ENCODE measurements at places on chromosomes 13 and 19. TPM values are rescaled to one million over a fixed set of nuclear protein-coding genes. Genes with fewer than 3 reads are reported as not detected.

DNA sequence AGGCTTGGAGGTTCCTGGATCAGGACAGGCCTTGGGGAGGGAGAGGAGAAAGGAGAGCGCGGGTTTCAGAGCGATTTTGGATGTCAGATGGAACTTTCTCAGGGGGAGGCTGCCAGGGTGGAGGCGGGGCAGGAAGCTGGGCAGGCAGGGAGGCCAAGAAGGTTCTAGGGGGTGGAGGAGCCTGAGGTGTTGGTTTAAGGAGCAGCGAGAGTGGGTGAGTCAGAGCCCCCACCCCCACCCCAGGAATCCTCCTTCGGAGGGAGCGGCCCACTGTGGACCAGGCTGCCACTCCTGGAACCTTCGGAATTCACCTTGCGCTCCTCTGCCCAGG, 15.9 kb upstream of the NOP53 start:
- no peak for DNase-seq

- peak; percentile 86 for DNase-seq
Observed at GRCh38 chr19:40806423-40807146, 7.6 kb downstream of the EGLN2 start.

DNA sequence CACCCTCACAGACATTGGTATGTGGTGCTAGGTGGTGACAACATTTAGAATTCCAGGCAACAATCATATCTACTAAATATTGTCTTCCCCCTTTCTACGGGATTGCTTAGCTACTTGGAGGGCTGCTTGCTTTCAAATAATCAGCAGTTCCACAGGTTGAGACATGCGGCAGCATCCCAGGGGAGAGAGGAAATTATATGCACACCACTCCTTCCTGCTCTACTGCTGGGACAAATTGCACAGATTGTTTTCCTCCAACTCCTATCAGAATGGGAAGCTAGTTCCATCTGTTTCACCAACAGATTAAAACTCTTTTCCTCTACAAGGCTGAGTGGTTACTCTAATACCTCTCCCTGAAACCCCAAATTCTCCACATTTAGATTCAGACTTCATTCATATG, 275.4 kb downstream of the DNAJC15 start:
- DNase-seq: no peak

The ZNF541 gene
- not detected for polyA plus RNA-seq

DNA sequence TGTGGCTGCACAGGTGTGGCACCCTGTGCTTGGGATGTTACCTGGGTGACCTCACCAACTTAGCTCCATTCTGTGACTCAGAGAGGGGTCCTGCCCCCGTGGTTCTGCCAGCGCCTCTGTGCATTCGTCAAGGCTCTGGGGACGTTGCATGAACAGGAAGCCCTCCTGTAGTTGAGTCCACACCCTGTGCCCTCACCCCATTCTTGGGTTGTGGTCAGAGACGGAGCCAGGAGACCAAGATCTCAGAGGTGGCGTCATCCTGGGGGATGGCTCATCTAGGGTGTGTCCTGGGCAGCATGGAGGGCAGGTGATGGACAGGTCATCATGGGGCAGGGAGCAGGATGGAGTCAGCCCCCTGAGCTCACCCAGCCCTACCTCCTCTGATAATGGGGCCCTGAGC, 2.5 kb downstream of the COX6B2 start:
- no peak for DNase-seq

DNA sequence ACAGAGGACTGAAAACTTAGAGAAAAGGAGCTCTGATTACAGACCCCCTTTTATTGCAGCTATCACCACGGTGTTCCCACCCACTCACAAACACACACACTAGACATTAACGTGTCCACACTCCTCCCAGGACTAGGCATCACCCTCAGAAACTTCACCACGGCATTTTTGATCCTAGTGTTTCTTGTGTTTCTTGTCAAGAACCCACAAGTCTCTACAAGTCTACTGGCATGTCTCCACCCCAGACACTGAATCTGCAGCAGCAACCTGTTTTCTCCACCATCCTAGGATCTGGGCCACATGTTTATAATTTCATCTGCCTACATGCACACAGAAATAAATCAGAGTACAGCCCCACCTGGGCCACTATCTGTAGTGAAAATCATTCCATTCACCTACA, 4.3 kb downstream of the ZNF486 start:
- no peak for DNase-seq

- no peak for DNase-seq
Observed at GRCh38 chr19:13077240-13077639, 25.4 kb downstream of the LYL1 start.

GRCh38 chr13:44792096-44792495, 197.2 kb downstream of the NUFIP1 start:
- no peak for DNase-seq

- DNase-seq: no peak
Observed at GRCh38 chr19:44817725-44818465, 9.0 kb downstream of the BCAM start.

The CCDC8 gene
- 5.2 TPM for polyA plus RNA-seq

GRCh38 chr19:11887611-11888531, at the start of gene ZNF69:
Gene ZNF69 (plus strand): TSS chr19:11887782. CDS start chr19:11887924, 142 bp downstream.
- DNase-seq: no peak

The SMAD9 gene
- 0.10 TPM for polyA plus RNA-seq

DNA sequence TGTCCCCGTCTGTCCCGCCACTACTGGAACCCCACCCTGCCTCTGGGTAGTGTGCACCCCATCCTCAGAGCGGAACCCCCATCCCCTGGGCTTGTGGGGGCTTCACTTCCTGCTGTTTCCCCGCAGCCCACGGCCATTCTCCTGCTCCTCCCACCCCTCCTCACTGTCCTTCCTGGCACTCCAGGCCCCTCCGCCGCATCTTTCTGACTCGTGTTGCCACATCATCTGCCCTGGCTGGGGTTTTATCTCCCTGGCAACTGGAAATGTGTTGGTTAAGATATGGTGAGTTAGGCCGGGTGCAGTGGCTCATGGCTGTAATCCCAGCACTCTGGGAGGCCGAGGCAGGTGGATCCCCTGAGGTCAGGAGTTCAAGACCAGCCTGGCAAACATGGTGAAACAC, 37.3 kb downstream of the KDM4B start:
- DNase-seq: no peak

The BCAM gene
- polyA plus RNA-seq: 28.4 TPM

DNA sequence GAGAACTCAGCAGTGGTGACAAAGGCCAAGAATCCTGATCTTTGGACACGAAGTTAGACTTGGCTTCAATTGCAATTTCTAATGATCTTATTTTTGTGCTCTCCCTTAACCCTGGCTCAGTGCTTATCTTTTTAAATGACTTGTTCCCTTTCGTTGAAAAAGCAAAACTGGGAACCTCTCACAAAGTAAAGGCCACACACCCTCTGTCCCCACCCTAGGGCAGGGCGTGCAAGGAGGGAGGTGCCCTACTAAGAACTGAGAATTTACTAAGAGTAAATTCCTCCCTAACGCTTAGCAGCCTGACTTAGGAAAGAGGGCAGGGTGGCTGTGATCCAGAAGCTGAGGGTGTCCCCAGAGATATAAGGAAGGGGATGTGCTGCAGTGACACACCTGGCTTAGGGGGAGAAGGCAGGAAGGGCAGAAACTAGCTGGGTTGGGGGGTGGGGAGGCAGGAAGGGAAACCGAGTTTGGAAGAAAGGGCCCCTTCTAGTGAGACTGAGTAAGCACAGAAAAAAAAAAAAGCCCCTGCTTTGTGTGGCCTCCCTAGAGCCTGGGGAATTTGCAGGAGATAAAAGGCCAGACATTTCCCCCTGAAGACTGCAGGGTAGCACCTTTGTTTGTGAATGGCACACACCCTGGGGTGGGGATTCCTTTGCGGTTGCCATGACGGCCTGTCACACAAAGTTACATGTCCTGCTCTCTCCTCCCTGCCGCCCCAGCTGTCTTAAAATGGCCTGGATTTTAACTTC, 435.1 kb downstream of the EFNB2 start:
- DNase-seq: no peak

DNA sequence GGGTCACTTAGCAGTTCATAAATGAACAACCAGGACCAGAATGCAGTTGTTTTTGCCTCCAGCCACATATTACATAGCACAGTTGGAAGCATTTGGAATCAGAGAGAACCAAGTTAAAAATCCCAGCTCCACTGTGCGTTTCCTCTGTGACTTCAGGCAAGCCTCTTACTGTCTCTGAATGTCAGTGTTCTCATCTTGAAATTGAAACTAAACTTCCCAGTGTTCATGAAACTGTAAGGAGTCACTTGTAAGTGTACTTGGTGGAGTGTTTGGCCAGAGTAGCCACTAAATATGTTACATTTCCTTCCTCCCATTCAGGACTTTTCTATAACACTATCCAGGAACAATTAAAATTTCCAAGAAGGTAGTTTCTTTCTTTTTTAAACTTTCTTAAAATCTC, 276.8 kb downstream of the KCNRG start:
- DNase-seq: no peak

DNA sequence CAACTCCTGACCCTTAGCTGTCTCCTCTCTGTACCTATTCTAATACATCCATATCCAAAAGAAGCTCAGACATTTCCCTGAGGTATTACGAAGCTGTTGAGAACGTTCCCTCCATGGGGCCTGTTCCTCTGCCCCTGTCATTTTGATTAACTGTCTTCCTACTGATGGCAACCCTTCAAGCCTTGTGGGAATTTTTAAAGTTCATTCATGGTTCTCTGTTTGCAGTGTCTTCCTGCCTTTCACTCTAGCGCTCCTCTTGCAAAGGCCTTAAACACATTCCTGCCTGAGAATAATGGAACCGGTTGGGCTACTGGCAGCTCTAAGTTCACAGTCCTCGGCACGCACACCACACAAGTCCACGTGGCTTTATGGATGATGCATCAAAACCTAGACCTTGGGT, 66.1 kb downstream of the LHFPL6 start:
- DNase-seq: peak; percentile 66

GRCh38 chr19:40305403-40305802, 20.3 kb upstream of the AKT2 start:
- DNase-seq: peak; percentile 57

DNA sequence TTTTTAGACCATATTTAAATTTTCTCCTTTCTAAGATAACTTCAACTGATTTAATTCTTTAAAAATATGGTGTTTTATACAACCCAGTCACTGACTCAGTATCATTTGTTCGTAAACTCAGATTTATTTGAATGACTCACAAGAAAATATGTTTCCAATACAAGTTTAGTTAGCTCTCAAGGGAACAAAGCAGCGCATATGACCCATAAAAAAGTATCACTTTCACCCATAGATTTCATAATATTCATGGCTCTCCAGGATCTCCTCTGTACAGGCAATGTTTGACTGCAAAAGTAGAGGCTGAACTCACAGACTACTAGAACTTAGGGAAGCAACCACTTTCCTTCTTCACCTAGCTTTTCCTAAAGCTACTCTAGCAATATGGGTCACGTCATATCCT, 405.6 kb upstream of the PCDH9 start:
- DNase-seq: no peak

DNA sequence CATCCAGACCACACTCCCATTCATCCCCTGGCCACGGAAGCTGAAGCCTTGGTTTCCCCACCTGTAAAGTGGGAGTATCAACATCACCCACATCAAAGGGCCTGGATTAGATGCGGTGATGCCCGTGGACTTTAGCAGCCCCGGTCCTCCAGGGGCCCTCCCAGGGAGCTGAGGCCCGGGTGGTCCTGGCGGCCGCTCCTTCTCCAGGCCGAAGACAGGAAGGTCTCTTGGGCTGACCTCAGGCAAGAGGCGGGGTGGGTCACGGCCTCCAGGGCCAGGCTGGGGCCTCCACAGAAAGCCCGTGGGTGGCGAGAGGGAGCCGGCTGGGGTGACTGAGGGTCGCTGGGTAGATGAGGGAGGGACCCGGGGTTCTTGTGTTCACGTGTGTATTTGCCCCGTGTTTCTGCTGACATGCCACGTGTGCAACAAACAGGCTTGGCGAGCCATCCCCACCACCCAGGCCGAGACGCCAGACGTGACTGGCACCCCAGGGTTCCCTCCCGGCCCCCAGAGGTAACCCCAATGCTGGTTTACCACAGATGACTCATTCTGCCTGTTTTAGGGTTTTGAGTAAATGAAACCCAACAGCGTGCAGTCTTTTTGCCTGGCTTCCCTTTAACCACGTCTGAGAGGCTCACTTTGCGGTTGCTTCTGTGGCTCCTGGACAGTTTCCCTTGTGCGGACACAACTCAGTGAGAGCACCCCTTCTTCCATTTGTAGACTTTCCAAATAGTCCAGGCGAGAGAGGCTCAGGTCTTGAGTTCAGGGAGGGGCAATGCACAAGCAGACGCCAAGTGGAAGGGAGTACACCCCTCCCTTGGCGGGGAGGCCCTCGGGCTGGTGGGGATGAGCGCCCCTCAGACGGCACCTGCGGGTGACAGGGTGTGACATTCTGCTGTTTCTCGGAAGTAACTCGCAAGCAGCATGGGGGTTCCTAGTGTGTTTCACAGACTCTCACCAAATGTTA, 42.9 kb downstream of the C13orf46 start:
- DNase-seq: no peak

The CYP4F12 gene
- polyA plus RNA-seq: 1.9 TPM

DNA sequence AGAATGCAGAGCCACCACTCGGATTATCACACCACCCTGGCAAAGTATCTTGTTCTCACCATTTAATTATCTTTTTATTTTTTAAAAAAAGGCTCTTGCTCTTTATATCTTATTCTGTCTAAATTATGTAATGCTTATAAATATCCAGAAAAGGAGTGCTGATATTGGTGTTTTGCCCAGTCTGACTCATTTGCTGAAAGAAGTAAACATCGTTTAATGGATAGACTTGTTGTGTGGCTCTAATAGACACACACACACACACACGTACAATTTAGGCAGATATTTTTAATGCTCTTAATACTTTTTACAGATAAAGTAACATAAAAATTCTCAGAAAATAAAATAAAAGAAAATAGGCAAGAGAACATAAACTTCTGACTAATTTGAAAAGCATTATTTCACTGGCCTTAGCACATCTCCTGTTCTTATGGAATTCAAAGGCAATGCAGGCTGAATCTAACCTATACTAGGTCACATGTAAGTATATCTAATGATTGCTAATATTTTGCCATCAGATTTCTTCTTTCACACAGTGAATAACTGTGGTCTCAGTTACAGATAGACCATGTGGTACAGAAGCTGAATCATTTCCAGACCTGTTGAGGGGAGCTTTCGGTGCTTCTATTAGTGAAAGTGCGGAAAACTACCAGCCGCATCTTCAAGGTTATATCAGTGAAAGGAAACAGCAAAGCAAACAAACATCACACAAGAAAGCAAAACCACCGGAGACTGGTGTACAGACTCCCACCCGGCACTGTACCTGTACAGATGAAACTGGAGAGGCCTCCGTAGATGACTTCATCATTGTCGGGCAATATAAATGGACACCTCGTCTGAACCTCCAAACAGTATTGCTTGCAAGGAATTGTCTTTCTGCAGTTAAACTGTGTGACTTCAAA, 642.1 kb upstream of the ARGLU1 start:
- no peak for DNase-seq

- no peak for DNase-seq
Observed at GRCh38 chr13:30364133-30364532, 56.8 kb upstream of the KATNAL1 start.

DNA sequence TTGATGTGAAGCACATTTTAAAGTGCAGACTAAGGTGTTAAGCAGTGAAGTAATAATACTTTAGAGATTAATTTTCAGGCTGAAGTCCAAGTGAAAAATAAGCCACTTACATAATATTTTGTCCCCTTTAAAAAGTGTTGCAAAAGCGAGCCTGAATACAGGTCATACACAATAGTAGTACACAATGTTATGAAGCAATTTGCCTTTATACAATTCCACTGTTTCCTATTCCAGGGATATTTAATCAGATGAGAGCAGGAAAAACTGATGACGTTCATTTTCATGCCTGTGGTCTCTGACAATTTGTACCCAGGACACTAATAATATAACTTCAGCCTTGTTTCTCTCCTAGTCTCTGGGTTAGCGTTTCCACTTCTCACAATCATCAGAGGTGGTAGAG, 916.7 kb downstream of the PCDH9 start:
- DNase-seq: no peak

All from keratinocyte (primary cell).